ENCODE measurements at places on chromosomes 3 and 15. TPM values are rescaled to one million over a fixed set of nuclear protein-coding genes. Genes with fewer than 3 reads are reported as not detected.

GRCh38 chr3:127710155-127710941 lies 37.6 kb downstream of the ABTB1 start:
- peak; percentile 58 for DNase-seq

- peak; percentile 71 for DNase-seq
These were observed 60.1 kb upstream of the ACTC1 start for GRCh38 chr15:34855413-34855812.

- peak; percentile 83 for DNase-seq
These were observed 17.7 kb downstream of the CLEC3B start for GRCh38 chr3:45043728-45044299.

DNA sequence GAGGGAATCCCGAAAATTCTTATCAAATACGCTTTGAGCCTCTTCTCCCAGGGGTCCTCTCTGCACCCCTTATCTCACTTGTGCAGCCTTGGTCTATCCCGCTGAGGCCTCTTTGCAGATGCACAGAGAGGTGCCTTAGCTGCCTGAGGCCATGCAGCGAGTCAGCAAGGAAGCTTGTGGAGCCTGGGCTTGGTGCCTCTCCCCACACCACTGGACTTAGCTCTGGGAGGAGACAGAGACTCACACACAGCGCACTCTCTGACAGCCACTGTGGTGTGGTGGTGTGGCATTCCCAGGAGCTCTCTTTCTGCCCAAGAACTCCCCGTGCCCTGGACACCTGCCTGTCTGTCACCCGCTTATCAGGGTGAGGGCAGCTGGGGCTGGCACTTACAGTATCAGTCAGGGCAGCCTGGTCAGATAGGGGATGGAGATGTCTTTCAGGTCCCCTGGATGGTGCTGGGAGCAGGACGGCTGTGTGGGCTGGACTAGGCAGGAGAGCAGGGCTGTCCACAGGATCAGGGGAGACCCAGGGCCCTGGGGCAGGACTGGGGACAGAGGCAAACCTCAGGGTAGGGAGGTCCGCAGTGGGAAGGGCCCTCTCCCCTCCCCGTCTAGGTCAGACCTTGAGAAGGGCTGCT lies 10.2 kb upstream of the LINGO1 start:
- DNase-seq, result peak; percentile 45

GRCh38 chr15:91634179-91634578 lies 219.3 kb upstream of the SLCO3A1 start:
- no peak for DNase-seq

DNA sequence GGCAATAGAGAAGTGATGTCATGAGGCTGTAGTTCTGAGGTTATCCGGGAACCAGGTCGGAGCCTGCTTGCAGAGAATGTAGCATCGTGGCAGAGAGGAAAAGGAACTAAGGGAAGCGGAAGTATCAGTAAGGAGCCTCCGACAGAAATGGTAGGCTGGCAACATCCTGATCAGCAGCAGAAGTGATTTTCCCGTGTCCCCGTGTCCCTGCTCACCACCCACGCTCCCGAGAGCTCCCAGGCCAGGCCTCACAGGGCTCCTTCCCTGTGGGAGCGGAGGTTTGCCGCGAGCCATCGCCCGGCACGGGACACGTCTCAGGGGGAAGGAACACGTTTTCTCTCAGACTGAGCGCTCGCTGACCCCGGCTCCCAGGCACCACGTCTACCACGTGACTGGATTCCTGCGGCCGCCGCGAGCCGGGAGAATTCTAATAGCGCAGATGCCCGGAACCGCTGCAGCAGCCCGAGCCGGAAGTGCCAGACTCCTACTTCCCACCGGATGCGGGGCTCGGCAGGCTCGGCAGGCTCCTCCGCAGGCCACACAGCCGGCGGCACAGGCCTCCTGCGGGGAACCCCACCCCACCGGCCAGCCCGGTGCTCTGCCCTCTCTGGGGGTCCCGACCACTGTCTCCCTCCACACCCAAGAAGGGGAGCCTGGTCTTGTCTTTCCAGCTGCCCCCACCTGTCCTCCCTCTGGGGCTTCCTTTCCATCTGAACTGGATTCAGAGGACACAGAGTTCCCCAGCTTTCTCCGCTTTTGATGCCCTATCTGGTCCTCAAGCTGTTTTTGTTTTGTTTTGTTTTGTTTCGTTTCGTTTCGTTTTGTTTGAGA lies 99.3 kb downstream of the BDH1 start:
- DNase-seq, result peak; percentile 58

DNA sequence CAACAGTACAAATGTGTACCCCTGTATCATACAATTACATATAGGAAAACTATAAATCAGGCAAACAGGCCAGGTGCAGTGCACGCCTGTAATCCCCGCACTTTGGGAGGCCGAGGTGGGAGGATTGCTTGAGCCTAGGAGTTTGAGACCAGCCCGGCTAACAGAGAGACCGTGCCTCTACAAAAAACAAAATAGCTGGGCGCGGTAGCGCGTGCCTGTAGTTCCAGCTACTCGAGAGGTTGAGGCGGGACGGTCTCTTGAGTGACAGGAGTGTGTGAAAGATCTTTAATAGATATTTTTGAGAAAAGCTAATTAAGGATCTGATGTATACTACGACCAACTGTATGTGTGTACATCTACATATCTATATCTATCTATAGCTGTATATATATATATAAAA lies 33.8 kb upstream of the BDH1 start:
- no peak for DNase-seq

GRCh38 chr15:80639168-80639555 lies 55.9 kb upstream of the ABHD17C start:
- DNase-seq, result no peak

- no peak for DNase-seq
These were observed 79.2 kb downstream of the EFL1 start for GRCh38 chr15:82183121-82184031.

DNA sequence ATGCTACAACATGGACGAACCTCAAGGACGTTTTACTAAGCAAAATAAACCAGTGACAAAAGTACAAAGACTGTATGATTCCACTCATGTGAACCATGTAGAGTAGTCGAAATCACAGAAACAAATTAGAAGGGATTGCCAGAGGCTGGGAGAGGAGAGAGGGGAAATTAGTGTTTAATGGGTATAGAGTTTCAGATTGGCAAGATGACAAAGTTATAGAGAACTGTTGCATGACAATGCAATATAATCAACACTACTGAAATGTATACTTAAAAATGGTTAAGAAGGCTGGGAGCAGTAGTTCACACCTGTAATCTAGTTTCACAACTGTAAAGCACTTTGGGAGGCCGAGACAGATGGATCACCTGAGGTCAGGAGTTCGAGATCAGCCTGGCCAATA lies 36.9 kb downstream of the PLS1 start:
- no peak for DNase-seq

DNA sequence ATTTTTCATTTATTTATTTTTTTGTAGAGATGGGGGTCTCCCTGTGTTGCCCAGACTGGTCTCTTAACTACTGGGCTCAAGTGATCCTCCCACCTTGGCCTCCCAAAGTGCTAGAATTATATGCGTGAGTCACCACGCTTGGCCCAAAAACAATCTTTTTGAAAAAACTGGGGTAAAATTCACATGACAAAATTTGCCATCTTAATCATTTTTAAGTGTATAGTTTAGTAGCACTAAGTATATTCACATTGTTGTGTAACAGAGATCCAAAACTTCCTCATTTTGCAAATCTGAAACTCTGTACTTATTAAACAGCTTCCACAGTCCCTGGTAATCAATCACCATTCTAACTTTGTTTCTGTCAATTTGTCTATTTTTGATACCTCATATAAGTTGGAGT lies 5.2 kb downstream of the SNX1 start:
- no peak for DNase-seq

GRCh38 chr3:180058238-180058637 lies 21.5 kb upstream of the PEX5L start:
- DNase-seq, result no peak

DNA sequence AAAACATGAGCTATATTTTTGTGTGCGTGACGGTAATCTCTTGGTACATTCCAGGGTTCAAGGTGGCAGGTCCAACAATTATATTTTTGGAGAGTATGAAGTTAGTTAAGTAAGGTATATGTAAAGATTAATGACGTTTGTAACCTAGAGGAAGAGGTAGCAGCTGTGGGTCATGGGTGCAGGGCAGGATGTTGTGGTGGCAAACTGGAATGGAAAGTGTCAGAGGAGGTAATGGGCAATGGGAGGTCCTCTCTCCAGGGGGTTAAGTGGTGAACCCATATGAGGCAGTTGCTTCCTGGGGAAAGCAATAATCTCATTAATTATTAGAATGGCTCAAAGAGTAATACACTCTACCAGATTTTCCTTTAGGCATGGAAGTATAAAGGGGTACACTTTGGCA lies 1.0 kb upstream of the CD200R1L start:
- DNase-seq, result no peak

GRCh38 chr15:74837482-74838136 lies 5.3 kb downstream of the ULK3 start:
- no peak for DNase-seq

DNA sequence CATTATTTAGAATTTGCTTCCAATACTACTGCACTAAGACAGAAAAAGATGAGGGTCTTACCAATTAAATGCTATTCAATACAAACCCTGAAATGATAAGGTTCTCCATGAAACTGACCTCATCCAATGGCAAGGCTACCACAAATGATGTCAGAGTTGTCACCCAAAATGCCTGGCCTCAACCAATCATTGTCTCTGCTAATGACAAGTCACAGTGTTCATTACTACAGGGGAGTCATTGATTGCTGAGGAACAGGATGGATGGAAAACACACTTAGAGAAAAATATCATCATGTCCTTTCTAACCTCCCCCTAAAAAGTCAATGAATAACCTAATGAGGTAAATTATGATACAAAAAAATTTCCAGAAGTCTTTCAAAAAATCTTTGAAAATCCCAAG lies 91.0 kb downstream of the FOXP1 start:
- DNase-seq, result no peak

DNA sequence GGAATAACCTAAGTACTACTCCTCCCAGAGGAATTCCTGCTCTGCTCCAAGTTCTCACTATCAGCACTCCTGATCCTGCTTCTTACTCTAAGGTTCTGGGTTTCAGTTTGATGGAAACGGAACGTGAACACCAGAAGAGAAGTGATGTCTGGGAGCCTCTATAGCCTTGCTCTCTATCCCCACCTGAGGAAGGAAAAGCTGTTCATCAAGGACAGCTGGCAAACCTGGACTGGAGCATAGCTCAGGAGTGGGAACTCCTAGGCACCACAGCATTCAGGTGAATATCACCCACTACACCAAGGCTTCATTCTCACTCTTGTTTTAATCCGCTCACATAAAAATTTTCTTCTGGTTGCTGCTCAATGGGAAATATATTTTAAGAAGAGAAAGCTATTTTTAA lies 13.0 kb upstream of the CADPS start:
- DNase-seq, result no peak

GRCh38 chr15:100061944-100062343 lies 279.8 kb downstream of the ADAMTS17 start:
- DNase-seq, result no peak

- DNase-seq, result peak; percentile 79
These were observed 71.1 kb downstream of the CCNL1 start for GRCh38 chr3:157088601-157089454.

DNA sequence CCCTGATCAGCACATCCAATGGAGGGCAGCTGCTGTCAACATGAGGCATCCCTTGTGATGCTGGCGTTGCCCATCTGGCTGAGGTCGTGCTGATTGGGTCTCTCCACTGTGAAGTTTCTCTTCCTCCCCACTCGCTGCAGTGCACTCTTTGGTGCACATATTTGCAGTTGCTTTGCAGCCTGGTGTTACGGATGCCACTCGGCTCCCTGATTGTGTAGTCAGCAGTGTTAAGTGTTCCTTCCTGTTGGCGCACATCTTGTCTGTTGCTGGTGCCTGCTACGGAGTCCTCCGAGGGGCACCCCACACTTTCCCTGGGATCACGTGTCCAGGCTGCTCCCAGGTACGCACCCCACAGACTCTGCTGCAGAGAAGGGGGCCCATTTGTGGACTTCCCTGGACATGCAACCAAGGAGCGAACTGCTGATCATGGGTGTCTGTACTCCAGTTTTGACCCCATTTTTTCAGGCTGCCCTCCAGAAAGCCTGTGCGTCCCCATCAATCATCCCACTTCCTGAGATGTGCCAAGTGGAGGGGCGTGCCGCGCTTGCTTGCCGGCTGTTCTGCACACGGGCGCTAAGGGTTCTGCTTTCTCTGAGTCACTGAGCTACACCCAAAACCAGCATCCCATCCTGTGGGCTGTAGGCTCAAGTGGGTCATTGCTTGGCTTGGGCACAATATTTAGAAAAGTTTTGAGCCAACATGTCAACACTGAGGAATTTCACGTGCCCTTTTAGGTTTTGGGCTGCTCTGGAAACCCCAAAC lies 98.6 kb downstream of the FBLN2 start:
- peak; percentile 63 for DNase-seq

DNA sequence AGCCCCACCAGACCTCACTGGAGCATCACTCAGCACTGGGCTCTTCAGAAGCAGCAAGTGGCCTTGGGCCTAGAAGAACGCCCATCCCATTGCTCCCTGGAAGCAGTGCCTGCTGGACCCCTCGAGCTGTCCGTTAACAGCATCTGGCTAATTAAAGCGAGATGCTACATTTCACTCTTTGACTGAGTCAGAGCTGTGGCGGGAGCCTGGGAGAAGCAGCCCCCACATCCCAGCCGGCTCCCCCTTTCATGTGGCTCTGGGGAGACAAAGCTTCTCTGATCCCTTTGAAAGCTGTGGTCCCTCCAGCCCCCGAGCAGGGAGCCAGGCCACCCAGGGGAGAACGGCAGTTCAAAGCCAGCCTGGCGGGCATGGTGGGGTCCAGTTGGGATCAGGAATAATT lies 103.7 kb downstream of the MEGF11 start:
- DNase-seq, result no peak

DNA sequence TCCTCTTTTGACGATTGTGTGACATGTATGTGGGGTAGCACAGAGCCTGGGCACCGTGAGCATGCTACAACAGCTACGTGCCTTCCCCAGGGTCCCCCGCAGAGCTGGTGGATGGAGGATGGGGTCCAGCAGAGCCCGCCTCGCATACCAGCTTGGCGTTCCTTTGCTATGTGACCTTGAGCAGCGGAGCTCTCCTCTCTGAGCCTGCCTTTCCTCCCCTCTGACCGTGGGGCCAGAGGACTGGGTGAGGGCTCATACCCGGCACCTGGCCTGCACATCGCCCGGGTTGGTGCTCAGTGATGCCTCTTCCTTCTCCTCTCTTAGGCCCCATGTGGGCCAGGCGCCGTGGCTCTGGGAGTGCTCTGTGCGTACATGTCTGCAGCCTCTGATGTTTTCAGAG lies 73.4 kb downstream of the FBLN2 start:
- no peak for DNase-seq

DNA sequence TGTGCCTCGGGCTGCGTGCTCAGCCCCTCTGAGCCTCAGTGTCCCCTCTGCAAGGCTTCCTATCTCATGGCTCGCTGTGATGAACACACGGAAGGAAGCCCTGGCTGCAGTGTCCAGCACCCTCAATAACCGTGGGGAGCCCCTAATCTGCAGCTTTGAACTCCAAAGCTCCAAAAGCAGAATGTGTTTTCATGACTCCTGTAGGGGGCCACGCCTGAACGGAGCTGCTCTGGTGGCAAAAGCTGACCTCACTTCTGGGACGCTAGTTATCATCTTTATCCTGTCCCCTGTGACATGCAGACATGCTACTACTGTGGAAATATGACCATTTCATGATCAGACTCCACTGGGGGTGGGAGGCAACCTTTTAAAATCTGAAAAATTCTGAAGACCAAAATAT lies 98.8 kb downstream of the SEC22A start:
- no peak for DNase-seq

- peak; percentile 19 for DNase-seq
These were observed 68.2 kb downstream of the RAB11A start for GRCh38 chr15:65937476-65937875.

RBM6 gene
- 42.2 TPM for total RNA-seq

SMCO1 gene
- total RNA-seq, result not detected

TIGIT gene
- not detected for total RNA-seq

UBR1 gene
- total RNA-seq, result 18.4 TPM

SNURF gene
- total RNA-seq, result 4.7 TPM

SPTSSB gene
- total RNA-seq, result 6.3 TPM

CCK gene
- total RNA-seq, result 1.1 TPM

TM4SF4 gene
- not detected for total RNA-seq

GPD1L gene
- total RNA-seq, result 21.3 TPM
